Germinal center (tissue), 1 donor: ENCODE measurements at places on chromosomes 1 and 21.

DNA sequence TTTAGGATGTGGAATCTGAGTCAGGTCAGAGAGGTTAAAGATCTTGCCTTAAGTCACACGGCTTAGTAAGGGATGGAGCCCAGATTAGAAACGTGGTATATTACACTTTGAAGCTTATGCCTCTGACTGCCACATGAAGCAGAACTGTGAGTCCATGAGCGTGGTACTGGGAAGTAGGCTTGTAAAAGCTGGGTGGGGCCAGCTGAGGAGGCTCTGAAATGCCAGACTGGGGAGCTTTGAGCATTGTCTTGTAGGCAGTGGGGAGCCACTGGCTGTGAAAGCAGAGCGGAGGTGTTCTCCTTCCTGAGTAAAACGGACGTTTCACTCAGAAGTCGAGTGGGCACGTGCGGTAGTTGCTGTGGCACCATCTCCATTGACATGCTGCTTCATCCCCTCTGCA lies 72.6 kb upstream of the USP24 start:
- peak; percentile 24 for DNase-seq

- no peak for DNase-seq
These were observed 603.4 kb downstream of the PTPRU start for GRCh38 chr1:29839726-29840125.

DNA sequence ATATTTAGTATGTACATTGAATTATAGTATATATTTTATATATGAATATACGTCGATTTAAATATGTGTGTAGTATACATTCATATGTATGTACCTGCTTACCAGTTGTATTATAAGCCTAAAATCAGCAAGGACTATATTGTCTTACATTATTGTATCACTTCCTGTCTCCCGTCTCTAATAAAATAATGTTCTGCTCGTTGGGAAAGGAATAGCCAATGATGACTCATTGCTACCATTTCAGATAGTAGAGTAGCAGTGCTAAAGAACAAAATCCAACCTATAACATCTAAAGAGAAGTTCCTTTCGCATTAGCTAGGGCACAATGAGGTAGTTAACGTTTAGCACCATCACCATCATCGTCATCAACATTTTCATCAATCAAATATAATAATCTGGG lies 39.9 kb upstream of the SMYD2 start:
- no peak for DNase-seq

DNA sequence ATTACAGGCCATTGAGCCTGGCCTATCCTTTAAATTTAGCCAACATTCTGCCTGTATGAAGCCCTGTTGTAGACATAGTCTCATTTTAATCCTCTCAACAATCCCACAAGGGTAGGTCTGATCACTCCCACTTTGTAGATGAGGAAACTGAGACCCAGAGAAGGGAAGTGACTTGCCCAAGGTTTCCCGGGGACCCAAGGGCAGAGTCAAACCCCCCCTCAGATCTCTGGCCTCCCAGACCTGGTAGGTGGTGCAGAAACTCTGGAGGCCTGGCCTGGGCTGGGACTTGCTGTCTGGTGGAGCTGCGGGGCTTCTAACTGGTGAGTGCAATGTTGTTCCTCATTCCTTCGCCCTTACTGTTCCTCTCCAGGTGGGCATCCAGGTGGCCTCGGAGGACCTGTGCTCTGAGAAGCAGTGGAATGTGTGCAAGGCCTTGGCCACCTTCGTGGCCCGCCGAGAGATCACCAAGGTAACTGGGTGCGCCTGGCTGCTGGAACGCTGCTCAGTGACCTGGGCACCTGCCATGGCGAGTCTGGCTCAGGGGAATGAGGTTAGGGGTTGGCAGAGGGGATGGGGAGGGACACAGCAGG lies 29.7 kb downstream of the FAM151A start:
- no peak for DNase-seq

DNA sequence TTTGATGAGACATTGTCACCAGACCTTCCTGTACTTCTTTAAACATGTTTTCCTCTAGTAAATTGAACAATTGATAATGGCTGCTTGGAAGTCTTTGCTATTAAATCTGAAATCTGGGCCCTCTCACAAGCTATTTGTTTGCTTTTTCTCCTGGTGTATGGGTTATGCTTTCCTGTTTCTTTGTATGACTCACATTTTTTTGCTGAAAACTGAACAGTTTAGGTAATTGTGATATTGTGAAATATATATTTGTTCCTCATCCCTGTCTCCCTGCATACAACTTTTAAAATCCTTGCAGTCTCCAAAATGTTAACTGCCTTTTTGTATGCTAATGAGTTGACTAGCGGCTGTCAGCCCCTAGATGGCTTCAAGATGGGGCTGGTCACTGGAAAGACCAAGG lies 61.6 kb downstream of the MAP3K21 start:
- no peak for DNase-seq

DNA sequence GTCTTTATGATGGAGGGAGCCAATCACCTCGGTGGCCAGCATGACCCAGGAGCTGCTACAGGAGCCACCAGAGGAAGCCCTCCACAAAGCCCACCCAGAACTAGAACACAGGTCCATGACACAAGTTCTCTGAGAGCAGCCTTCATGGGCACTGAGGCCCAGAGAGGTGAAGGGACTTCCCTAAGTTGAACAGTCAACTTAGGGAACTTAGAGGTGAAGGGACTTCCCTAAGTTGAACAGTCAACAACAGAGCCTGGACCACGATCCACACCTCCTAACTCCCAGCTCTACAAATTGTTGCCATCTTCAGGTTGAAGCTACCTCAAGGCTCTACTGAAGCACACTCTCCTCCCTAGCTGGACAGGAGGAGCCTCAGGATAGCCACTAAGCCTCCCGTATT lies 132.7 kb downstream of the CCDC185 start:
- no peak for DNase-seq
